ENCODE measurements at places on chromosomes 1 and 21.
A peak's percentile ranks its signal among the peaks of the same experiment; 100 is the strongest.

DNA sequence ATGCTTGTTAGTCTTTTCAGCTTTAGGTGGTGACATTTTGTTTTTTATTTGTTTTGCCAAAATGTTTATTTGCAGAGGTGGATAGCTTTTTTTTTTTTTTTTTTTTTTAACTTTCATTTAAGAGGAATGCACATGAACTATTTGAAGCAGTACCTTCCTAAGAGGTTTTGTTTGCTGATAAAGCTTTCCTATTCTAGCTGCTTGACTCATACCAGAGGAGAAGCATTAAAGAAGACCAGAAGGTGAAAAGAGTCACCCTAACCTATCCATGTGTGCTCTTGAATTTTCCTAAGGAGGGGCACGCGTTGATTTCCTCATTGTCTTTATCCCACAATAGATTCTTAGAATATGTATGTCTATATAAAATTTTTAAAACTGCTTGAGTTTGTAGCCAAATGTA is 57.7 kb downstream of the PRDM2 start:
- DNase-seq: no peak

DNA sequence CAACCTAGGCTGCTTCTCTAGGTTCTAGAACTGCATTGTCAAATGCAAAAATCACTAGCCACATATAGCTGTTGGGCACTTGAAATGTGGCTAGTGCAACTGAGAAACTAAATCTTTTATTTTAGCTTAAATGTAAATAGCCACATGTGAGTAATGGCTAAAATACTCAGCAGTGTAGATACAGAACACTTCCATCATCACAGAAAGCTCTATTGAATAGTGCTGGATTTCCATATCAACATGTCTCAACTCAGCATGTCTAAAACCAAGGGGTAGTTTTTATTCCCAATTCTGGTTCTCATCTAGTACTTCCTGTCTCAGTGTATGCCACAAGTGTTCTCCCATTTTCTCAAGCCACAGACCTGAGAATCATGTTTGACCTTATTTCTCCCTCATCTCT is 7.5 kb upstream of the TP53BP2 start:
- DNase-seq: no peak

DNA sequence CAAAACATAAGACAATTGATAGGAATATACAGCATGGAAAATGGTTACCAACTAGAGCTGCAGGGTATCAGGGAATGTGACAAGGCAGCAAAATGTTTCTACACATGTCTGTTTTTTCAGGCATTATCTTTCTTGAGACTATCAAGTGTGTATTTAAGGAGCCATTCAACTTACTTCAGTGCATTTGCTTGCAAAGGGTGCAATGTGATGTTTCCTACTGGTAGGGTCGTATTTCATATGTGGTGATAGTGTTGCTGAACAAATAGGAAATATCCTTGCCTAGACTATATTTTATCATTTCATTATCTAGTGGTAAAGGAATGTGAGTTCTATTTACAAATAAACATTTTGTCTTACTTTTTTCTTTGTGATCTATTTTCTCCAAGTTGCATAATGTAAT is 42.4 kb downstream of the PTPRC start:
- no peak for DNase-seq

- no peak for DNase-seq
Measured at GRCh38 chr1:64584479-64584878, 114.5 kb downstream of the CACHD1 start.

GRCh38 chr1:78831731-78832360 is 174.7 kb downstream of the ADGRL4 start:
- DNase-seq: no peak

DNA sequence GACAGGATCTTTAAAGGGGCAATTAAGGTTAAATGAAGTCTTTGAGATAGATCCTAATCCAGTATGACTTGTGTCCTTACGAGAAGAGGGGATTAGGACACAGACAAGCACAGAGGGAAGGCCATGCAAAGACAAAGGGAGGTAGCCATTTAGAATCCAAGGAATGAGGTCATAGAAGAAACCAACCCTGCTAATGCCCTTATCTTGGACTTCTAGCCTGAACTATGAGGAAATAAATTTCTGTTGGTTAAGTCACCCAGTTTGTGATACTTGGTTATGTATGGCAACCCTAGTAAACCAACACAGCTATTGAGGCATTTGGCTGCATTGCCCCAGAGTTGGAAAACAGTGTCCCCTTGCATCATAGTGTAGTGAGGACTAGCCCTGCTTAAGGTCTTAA is 121.3 kb downstream of the MAST2 start:
- no peak for DNase-seq

DNA sequence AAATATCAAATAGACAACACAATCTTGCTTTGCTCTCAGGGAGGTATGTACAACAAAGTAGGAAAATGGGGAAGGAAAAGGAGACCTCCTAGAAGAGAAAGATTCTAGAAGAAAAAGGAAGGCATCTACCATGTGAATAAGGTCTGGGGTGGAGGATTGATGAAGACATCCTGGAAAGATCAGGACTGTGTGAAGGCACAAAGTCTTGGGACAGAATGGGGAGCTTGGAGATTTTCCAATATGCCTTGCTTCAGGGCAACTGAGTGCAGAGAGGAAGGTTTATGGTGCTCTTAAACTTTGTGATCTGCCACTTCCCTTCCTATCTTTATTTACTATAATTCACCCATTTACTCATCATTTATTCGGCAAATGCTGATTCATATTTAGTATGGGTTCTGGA is 352.0 kb downstream of the PLPP3 start:
- no peak for DNase-seq

GRCh38 chr1:3194760-3195479 is 125.9 kb downstream of the PRDM16 start:
- no peak for DNase-seq

DNA sequence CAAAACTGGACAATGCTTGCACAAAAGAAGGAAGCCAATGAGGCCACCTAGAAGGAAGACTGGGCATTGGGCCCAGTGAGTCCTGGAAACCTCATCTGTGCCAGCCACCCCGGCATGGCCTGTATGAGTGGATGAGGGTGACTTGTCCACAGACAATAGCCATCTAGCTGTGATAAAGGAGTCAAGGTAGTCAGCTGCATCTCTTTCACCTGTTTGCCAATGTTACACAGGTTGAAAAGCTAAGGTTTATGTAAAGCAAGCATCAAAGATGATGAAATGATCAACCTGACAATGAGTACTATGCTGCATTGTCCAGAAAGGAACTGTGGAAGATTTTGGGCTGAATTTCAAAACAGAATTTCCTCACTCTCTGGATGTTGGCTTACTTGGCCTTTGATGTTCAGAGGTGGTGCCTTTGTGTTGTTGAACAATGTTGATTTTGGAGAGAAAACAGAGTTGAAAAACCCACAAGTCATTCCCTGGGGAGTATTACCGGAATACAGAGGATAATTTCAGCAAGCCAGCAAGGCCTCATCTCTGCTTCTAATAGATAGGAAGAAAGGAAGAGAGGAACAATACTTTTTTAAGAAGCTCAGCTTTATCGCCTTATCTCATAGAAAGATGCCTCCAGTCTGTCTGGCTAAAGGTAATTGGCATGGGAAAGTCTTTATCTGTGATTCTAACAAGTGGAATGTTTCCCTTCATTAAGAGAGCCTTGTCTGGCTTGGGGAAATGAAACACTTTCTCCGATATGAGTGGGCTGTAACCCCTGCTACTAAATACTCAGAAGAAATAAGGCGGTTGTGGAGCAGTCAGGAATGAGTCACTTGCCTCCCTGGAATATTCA is 11.4 kb upstream of the SELE start:
- no peak for DNase-seq

GRCh38 chr1:156740237-156740740 is 599 bp downstream of the MRPL24 start:
- DNase-seq: no peak

DNA sequence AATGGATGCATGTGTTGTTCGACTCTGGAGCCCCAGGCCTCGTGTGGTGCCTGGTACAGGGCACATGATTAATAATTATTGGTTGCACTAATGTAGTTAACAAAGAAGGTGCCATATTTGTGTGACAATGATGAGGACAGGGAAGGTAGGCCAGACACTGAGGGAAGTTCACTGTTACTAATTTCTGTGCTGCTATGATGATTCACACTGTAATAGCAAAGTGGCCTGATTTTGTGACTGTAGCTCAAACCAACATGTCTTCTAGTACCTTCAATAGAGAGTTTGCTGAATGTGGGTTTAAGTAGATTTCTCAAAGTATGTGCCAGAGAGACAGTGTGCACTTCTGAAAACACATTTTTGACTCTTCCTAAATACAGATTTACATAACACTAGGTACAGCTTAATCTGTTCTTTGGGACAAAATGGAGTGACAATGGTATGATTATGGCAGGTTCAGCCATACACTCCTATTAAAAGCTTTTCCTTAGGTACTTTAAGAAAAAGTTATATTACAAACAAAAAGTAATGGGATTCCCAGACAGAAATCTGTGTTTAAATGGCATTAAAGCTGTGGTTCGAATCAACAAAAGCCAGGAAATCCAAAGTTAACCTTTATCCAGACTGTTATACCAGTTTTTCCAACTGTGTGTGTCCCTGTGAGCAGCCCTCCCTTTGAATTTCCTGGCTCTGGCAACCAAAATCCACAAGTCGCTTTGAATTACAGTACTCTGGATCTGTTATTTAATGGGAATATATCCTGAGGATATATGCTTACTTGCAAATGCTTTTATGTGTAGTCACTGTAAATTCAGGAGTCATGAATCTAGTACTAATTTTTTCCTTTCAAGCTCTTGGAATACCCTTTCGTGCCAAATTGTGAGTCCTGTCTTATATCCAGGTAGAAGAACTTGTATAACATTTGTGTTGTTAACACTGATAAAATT is 277.1 kb upstream of the SGIP1 start:
- DNase-seq: no peak

- DNase-seq: no peak
Measured at GRCh38 chr1:225554216-225554812, 98.6 kb downstream of the ENAH start.

DNA sequence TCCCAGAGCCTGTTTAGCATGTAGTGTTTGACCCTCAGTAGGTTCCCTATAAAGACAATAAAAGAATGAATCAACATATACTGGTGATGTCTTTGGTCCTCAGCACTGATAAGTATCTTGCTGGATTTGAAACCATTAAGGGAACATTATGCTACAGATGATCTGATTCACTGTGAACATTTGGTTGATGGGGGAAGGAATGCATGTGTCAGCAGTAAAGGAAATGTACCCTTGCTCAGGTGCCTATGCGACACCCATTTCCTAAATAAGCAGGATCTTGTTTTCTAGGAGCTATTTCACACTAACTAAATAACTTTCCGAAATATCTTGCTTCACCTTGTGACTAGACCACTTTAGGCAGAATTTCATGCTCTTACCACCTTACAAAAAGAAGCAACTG is 13.0 kb downstream of the TEX38 start:
- no peak for DNase-seq

DNA sequence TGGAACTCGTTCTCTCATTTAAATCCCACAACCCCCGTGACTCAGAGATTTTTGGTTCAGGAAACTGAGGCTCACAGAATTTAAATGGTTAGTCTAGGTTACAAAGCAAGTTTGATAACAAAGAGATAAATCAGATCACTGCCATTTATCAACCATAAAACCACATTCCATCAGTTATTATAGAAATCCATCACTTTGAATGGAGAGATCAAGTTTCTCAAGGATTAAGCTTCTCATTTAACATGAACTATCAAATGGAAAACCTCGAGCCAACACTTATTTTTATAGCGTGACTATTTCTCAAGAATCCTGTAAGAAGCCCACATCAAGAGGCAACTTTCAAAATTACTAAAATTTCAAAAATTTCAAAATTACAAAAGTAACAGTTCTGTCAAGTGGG is 11.9 kb downstream of the WLS start:
- DNase-seq: no peak

- DNase-seq: no peak
Measured at GRCh38 chr21:25503981-25504380, 103.3 kb downstream of the MRPL39 start.

DNA sequence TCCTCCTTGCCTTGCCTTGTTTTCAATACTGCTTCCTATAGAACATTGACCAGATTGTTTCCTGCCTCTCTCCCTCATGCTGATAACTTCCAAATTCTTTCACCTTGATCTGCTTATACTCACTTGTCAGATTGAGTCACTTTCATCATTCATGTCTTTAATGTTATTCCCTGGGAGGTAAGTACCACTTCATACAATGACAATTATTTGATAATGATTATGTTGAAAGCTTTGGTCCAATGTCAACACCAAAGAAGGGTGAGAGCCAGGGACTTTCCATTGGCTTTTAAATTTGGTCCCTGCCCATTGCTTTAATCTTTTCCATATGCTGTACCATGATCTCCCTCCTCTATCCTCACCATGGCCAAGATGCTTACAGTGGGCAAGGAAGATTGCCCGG is 137.4 kb downstream of the SYT2 start:
- no peak for DNase-seq

GRCh38 chr1:200905411-200906052 is 10.8 kb downstream of the INAVA start:
- DNase-seq: peak; percentile 54

GRCh38 chr1:197737916-197738315 is 37.4 kb downstream of the DENND1B start:
- DNase-seq: no peak

DNA sequence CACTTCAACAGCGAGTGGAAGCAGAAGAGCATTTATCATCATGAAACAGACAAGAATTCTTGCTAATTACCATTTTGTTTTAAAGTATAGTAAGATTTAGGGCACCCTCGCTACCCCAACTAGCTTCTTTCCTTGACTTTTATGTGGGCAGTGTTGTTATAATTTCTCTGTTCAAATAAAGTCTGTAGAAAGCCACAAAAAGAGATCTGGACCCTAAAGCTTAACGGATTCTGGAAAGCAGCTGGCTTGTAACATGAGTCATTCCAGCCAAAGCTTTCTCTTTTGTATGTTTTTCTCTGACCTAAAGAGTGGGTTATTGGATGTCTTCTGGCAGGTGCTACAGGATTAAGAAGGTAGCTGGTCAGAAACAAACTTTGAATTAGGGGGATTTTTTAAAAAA is 37.4 kb downstream of the RUNX1 start:
- DNase-seq: no peak

- DNase-seq: peak; percentile 27
Measured at GRCh38 chr1:45009956-45010854, 919 bp downstream of the HECTD3 start.

GRCh38 chr1:7223334-7224080 is 438.3 kb downstream of the CAMTA1 start:
- no peak for DNase-seq

DNA sequence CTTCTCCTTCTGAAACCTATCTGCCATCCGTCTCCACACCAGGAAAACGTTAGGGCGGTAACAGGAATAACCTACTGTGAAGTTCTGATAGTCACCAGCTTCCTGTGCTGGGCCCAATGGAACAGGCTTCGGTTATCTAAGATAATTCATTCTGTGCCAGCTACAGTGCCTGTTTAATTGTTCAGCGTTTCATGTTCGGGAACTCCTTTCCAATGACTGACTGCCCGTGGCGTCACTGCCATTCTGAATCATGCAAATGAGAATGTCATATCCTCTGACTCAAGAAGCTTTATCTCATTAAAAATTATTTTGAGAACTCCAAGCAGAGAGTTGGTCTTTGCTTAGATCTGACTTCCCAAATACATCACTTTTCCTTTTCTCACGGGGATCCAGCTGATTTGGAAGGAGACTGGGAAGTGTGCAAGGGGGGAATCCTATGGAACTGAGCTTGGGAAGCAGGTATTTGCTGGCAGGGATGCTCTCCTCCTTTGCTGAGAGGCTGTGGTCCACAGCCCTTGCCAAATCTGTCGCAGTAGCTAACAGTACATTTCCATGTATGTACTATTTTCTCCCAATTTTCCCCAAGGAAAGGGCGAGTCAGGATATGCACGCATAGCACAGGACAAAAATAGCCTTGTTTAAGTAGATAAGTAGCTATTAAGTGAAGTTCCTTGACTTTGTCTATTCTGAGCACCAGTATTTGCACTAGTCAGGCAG is 358.7 kb downstream of the LTN1 start:
- DNase-seq: peak; percentile 32

GRCh38 chr1:221962385-221962784 is 220.5 kb upstream of the DUSP10 start:
- DNase-seq: no peak

All from stimulated activated CD4-positive, alpha-beta T cell treated with anti-CD3 and anti-CD28 coated beads, Interleukin-1b, Interleukin-23, amount 100 ng/mL, for 48 hours (primary cell).